ENCODE measurements at places on chromosomes 7 and 10.
A peak's percentile ranks its signal among the peaks of the same experiment; 100 is the strongest.

DNA sequence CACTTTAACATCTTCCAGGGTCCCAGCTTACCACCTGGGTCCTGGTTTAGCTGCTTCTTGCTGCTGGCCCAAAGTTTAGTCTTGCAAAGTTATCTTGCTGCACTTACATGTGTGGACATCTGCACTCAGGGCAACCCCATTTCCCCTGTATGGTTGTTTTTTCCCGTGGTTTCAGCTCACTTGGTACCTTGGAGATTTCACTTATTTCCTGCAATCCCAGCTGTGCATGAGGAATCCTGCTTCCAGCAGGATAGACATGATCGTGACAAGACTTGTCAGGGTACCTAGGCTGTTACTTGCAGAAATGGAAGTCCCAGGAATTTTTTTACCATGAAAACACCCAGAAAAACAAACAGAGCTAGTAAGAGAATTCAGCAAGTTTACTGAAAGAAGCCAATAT, 95.9 kb upstream of the LEP start:
- DNase-seq = no peak

DNA sequence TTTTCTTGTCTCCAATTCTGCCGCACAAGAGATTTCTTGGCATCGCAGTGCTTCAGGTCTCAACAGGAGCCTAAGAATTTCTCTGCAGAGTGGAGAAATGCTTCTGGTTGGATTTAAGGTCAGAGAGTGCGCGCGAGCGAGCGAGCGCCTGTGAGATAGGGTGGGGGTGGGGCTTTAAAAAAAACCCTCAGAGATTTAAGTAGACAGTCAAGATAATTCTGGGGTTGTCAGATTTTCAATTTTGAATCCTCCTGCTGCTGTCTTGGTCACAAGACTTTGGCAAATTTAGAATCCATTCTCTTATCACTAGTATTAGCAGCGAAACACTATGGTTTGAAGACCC, 49.7 kb downstream of the CPEB3 start:
- no peak for DNase-seq

GRCh38 chr10:119737823-119738222, 12.0 kb downstream of the INPP5F start:
- peak; percentile 55 for DNase-seq

GRCh38 chr10:94430701-94431100, 28.4 kb downstream of the TBC1D12 start:
- DNase-seq = no peak

DNA sequence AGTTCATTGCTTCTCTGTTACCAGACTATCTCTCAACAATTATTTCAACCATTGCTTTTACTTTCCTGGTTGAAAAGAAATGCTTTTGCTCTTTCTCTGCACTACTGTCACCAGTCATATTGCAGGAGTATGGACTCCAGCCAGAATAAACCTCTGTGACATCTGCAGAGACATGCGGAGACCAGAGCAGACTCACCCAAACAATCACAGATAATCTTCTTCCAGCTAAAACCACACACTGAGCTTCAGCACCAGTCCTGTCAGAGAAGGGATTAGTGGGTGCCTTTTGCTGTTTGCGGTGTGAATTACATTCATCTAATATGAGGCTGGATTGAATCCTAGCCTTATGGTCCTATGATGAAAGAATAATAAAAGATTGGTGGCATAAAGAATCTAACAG, 258.6 kb downstream of the CNTNAP2 start:
- DNase-seq = no peak

GRCh38 chr7:54076616-54077015, 465.6 kb upstream of the VSTM2A start:
- no peak for DNase-seq

GRCh38 chr10:132421847-132422751, 25.1 kb downstream of the PWWP2B start:
- no peak for DNase-seq

- DNase-seq = no peak
Observed at GRCh38 chr7:151873402-151873965, 3.4 kb downstream of the PRKAG2 start.

DNA sequence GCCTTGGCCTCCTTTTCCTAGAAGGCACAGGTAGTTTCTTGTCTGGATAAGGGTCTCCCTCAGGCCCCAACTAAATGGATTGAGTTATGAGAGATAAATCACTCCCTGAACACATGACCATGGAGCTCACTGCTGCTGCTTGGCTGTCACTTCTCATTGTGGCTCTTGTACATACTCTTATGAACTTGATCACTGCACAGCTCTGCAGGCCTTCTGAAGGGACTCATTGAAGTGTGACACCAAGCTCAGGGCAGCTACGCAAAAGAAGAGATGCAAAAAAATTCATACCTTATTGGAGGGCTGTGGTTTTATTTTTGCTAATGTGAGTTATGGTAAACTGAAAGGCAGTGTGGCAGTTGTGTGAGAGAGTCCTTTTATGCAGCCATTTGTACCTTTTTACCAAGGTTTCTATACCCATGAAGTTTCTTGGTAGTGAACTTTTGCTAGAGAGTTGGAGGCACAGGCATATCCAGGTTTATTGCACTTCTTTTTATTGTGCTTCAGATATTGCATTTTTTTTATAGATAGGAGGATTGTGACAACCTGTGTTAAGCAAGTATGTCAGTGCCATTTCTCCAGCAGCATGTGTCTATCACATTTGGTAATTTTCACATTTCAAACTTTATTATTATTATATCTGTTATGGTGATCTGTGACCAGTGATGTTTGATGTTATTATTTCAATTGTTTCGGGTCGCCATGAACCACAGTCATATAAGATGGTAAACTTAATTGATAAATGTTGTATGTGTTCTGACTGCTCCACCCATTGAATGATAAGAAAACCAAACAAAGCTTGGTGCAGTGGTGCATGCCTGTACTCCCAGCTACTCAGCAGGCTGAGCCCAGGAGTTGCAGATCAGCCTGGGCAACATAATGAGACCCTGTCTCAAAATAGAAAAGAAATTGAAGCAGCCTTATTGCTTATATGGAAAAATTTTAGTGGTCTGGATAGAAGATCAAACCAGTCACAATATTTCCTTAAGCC, 100.6 kb downstream of the LRRC4 start:
- DNase-seq = no peak

All from SW480 (cell line).